ENCODE measurements at places on chromosomes 4 and X. TPM values are rescaled to one million over a fixed set of nuclear protein-coding genes. Genes with fewer than 3 reads are reported as not detected.

DNA sequence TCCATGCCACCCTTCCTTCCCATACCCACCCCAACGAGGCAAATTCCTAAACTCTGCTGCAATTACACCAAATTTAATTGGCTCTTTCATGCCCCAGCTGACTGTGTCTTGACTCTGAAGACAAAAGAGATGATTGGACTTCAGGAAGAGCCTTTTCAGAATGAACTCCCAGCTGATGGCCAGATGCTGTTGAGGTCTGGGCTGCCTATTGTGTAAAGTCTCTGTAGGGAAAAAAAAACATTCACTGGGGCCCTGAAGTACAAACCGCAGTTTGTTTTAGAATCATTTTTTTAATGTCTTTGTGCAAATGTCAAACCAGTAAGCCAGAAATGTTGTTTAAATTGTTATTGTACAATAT lies 174.8 kb downstream of the HHIP start:
- ATAC-seq = no peak

DNA sequence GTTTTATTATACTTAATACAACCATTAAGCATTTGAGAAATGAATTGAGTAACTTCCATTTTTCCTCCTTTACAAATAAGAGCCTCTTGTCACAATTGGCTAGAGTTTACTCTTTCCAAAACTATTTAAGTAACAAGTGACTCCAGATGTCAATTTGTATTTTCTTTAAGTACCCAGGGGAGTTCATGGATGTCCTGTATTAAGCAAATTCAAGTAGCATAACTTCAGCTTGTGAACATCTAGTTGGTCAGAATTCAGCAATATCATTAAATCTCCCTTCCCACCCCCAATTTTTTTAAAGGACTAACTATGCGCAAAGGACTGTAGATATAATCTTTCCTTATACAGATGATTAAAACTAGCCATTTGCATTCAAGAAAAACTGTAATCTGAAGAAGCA lies 1.4 kb upstream of the ADGRL3 start:
- ATAC-seq = no peak

- peak; percentile 84 for ATAC-seq
Observed at GRCh38 chr4:38673130-38673978, 9.4 kb downstream of the KLF3 start.

RTL3 gene
- not detected for total RNA-seq

DNA sequence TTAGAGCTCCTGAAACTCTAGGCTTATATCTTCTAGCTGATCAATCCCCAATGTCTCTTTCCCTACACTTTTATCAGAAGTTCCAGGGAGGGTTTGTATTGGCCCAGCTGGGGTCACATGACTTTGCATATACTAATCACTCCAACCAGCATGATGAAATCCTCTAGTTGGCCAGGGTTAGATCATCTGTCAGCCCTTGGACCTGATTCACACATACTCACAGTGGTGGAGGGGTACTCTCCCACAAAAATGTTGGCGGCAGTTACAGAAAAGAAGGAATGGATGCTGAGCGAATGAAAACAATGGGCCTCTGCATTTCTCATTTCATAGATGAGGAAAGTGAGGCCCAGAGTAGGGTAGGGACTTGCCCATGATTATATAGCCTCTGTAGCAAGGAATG lies 151.1 kb downstream of the PJA1 start:
- ATAC-seq = no peak

GRCh38 chrX:146956760-146957159 lies 142.2 kb upstream of the CXorf51A start:
- no peak for ATAC-seq

GRCh38 chr4:109276482-109277095 lies 25.9 kb downstream of the COL25A1 start:
- no peak for ATAC-seq

- ATAC-seq = no peak
Observed at GRCh38 chrX:40746521-40746920, 11.2 kb upstream of the MED14 start.

NUDT11 gene
- total RNA-seq = 0.96 TPM

GRCh38 chr4:157804986-157805385 lies 367.8 kb downstream of the GASK1B start:
- no peak for ATAC-seq

NLGN3 gene
- 0.08 TPM for total RNA-seq
